ENCODE measurements at places on chromosomes 12 and 14. TPM values are rescaled to one million over a fixed set of nuclear protein-coding genes. Genes with fewer than 3 reads are reported as not detected.

The CIROP gene
- polyA plus RNA-seq: not detected

The MYH6 gene
- polyA plus RNA-seq: 3.2 TPM

DNA sequence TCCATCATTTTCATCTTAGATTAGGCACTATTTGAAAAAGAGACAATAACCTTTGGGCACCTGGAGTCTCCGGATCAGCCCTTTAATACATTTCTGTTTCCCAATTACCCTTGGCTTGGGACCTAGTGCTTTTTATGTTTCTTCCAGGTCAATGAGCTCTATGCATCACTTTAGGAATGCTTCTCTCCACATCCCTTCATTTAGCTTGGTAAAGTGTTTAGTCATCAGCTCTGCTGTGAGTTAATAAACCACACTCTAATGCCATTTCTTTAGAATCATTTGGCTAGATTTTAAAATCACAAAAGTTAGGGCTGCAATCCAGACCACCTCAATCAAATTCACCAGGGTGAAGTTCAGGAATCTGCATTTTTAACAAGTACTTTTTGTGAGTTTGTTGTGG is 41.7 kb downstream of the RASSF9 start:
- no peak for DNase-seq

The APOF gene
- polyA plus RNA-seq: not detected

GRCh38 chr12:3361146-3361545 is 129.9 kb upstream of the PRMT8 start:
- no peak for DNase-seq

The TOMM20L gene
- 1.8 TPM for polyA plus RNA-seq

- DNase-seq: no peak
These were observed 21.2 kb downstream of the DEGS2 start for GRCh38 chr14:100138082-100138787.

GRCh38 chr14:89926694-89927093 is 27.8 kb downstream of the EFCAB11 start:
- DNase-seq: no peak

DNA sequence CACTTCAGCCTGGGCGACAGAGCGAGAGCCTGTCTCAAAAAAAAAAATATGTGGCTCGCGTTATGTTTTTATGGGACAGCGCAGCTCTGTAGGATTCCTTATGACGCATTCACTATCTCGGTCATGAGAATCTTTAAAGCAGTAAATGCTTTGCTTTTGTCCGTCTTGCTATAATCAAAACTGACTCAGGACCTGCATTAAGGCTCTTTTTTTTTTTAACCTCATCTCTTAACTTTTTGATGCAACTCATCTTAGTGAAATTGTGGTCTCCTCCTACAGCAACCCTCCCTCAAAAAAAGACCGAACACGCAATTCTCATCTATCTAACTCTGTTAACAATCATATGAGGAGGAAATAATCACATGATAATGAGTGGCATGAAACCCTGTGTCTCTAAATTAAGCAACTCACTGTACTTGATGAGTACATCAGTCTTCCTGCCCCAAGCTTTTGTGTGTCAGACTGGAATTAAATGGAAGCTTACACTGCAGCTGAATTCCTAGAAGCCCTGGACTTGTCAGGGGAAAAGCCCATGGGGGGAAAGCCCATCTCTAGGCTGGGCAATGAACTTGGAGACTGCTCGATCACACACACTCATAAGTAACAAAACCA is 4.3 kb downstream of the P2RX4 start:
- no peak for DNase-seq

All from hindlimb muscle (tissue), 1 donor.